ENCODE measurements at places on chromosomes 12 and 14.

DNA sequence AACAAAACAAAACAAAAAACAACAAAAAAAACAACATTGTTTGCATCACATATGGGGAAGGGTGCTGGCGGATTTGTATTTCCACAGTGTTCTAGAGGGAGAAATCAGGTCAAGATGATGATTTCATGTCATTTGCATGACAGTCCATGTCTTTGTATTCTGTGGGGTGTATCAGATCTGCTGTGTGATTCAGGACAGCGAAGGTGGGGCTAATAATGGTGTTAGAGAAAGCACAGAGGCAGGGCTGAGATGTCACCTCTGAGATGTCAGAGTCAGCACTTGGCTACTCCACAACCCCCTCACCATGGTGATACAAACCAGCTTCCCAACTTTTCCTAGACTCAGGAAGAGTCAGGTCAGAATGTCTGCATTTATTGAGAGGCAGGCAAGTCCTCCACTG is 543.2 kb downstream of the BCL11B start:
- DNase-seq, result no peak

DNA sequence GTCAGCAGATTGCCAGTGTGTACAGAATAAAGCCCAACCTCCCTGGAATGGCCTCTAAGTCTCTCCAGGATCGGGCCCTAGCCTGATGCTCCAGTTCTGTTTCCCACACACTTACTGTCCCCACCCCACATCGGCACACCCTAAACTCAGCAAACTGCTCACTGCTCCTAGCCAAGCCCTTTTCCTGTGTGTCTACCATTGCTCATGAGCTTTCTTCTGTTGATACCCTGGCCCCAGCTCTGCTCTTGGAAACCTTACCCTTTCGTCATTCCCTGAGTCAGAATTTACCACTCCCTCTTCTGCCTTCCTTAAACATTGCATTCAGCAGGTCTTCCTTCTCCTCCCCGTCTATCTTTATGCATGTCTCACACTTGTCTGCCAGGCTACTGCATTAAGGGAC is 158.9 kb downstream of the TMX1 start:
- no peak for DNase-seq

DNA sequence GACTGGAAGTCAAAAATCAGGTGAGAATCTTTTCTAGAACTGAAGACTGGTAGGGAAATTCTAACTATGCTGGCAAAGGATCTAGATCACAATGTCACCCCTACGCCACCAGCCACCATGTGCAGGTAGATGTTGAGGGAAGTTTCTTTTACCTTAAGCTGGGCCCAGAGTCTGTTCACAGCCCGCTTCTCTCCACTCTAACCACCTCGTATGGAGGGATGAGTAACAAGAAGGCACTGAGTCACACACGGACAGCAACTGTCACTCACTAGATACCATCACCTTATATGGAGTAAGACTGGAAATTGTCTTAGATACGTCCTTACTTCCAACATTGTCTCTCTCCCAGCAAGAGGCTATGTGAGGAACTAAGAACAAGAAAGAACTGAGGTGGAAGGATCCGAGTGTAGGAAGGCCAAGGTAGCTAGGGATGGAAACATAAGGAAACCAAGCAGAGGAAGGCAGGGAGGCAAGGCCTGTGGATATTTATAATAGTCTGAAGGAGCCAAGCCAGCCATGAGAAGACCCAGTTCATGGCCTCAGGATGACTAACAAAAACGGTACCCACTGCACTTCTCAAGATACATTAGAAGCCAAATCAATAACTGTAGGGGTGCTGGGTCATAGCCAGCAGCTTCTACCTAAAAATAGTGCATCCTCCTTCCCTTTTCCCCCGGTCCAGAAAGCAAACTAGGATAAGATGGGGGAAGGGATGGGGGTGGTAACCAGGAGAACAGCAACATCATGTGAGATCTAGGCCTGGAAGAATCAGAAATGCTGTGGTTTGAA is 15.5 kb downstream of the REM2 start:
- no peak for DNase-seq

DNA sequence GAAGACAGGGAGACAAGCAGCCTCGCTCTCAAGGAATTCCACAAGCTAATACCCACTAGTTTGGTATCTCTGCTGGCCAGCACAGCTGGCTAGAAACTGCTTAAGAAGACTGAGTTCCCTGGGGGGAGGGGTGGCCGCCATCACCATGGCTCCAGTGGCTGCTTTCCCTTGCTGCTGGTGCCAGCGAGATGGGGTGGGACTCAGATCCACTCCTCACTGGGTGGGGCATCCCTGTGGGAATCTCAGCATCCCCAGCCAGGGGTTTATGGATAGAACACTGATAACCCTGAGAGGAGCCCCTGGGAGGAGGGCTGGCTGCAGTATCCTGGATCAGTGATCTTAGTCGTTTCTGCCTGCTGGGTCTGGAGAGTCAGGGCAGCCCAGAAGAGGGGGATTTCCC is 170.6 kb upstream of the MDGA2 start:
- no peak for DNase-seq

DNA sequence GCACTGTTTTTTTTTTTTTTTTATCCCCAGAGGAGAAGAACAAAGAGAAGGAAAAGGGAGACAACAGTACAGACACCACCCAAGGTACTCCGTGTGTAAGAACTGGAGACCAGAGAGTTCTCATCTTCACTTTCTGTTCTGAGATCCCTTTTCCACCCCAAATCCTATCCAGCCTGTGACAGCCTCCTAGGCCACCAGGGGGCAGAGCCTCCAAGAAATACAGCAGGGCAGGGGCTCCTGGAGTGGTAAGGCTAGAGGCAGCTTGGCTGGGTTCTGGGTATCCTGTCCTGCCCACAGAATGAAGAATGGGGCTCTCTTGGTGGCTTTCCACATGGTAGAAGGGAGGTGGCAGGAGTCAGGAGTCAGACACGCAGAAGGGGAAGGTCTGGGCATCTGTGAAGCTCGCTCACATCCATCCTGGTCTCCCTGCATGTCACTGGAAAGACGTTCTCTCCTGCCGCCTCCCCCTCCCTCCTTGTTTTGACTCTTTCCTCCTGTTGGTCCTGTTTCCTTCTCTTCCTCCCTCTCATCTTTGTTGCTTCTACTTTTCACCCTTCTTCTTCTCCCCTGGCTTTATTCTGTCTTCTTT is 12.0 kb downstream of the CLSTN3 start:
- peak; percentile 70 for DNase-seq

DNA sequence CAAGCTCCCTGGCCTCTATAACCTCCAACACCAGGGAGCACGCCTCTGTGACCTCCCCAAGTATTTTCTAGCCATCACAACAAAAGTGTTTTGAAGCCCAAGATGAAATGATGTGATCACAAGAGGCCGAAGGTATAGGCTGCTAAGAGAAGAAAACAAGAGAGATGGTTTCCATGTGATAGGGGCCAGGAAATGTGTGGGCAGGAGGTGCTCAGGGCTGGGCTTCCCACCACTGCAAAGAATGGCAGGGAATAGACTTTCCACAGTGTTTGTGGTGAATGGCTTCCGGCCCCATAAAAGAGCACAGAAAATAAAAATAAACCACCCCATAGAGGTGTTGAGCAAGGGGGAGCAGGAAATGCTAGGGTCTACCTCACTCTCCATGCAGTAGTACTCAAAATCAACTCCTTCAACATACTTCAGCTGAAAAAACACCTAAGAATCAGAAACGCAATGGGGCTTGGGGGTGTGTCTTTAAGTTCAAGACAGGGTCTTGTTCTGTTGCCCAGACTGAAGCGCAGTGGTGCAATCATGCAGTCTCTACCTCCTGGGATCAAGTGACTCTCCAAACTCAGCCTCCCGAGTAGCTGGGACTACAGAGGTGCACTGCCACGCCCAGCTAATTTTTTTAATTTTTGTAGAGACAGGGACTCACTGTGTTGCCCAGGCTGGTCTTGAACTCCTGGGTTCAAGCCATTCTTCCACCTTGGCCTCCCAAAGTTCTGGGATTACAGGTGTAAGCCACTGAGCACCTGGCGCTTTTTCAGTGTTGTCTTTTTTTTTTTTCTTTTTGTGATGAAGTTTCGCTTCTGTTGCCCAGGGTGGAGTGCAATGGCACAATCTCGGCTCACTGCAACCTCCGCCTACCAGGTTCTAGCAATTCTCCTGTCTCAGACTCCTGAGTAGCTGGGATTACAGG is 27.1 kb downstream of the DAD1 start:
- no peak for DNase-seq

DNA sequence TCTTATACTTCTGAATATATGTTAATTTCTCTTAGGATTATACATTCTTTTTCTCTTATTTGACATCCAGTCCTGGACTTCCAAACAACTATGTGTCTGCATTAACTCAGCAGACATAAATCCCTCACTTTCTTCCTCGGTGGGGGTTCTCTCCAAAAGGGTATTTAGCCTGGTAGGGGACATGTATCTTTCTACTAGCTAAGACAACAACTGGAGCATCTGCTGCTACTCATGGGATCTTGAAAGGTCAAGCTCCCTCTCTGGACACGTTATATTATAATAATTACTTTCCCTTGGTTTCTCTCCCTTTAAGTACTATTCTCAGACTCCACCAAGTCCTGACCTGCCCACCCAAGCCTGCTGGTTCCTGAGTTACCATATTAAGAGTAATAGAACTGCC is 983.7 kb upstream of the FLRT2 start:
- DNase-seq, result no peak

GRCh38 chr12:11584221-11584855 is 65.1 kb upstream of the ETV6 start:
- no peak for DNase-seq

DNA sequence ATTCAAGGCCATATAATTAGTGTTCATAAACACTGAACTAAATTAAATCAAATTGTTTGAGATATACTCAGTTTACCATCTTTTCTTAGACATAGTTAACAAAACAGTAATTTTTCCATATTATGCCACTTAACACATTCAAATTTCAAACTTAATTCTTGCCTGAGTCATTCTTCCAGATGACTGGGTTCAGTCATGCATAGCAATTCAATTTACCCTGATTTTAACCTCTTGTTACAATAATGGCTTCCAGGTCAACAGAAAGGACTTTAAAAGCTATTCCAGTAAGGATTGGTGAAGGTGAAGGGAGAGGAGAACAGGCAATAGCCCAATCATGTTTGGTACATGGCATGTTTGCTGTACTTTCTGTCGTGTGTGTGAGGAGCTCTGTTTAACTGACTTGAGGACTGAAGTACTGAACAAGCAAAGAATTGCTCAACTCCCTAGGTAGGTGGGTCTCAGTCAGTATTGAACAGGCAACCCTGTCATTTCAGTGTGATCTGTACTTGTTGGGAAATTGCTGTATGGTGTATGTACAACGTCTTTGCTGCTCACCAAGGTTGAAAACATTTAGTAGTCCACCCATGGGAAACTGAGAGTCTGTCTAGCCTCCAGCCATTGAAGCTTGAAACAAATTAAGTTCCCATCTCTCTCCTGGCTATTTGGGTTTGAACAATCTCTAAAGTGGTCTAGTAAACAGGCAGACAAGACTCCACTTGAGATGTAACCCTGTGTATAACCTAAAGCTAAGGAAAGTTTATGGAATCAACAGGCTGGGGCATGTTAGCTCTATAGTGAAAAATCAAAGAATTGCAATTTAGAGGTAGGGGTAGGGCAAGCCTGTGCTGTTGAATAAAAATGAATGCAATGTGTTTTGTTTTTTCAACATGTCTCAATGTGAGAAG is 327.2 kb downstream of the BTG1 start:
- DNase-seq, result no peak

DNA sequence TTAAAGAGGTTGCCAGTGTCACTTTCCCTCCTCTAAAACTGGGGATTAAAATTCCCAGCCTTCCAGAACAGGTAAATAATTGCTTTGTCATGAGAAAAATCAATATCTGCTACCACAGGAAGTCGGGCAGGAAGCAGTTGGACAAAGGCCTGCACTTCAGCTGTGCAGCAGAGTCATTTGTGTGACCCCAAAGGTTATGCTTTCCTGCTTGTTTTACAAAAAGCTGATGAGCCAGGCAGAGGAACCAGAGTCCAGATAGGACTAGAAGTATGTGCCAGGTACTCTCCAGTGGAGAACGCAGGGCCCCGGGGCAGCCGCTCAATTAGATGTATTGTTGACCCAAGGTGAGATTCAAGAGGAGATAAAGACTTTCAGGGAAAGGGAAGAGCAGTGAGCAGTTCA is 117.1 kb upstream of the FRMD6 start:
- no peak for DNase-seq

DNA sequence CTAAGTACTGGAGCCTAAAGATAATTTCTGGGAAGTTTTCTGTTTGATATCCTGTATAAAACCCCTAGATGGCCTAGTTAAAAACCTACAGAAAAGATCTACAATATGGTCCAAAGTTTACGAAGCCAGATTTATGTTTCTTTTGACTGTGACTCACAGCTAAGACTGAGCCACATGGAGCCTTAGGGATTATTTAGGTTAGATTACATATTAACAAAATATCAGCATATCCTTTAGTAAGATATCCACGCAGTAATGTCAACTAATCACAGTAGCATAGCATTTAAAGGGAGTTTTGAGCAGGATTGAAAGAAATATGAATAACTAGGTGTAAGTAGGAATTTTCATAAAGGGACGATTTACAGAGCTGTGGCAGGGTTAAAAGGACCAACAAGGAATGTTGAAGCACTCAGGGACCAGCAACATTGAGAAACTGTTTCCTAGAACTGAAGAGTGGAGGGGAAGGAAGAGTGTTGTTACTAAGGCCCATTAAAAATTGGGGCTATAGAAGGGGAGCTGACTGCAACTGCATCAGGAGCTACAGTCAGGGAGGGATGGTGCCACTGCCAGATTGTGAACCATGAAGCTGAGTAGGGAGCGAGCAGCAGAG is 155.5 kb downstream of the DACT1 start:
- DNase-seq, result no peak

DNA sequence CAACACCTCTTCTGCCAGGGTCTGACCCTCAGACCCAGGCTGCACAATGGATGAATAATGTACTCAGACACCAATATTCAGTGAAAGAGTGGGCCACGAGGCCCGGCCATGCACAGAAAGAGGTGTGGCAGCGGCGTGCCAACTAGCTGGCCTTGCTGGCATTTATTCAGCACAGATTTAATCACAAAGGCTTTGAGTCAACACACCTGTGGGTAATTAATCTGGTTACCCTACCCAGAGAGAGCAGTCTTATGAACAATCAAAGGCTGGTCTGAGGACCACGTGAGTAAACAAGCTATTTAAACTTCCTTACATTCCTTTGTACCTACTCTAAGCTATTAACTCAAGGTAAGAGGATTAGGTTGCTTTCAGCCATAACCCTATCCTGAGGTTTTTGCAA is 324.8 kb downstream of the C12orf50 start:
- DNase-seq, result no peak

GRCh38 chr12:22880807-22881206 is 255.8 kb downstream of the ETNK1 start:
- DNase-seq, result no peak

- no peak for DNase-seq
Measured at GRCh38 chr12:7835116-7835515, 37.6 kb downstream of the SLC2A14 start.

DNA sequence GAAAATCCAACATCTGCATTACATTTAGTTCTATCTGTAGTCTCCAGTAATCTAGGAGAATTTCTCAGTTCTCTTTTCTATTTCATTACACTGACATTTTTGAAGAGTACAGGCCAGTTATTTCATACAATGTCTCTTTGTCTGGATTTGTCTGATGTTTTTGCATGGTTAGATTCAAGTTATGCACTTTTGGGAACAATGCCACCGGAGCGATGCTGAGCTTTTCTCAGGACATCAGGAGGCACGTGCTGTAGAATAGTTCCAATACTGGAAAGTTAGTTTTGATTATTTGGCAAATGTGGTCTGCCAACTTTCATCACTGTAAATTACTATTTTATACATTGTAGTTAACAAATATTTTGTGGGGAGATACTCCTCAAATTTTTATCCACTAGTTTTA is 43.1 kb downstream of the ALDH1L2 start:
- no peak for DNase-seq

GRCh38 chr12:66724616-66725015 is 45.7 kb upstream of the GRIP1 start:
- DNase-seq, result no peak

Data from head of caudate nucleus (tissue), 42 donors.